Left ventricle myocardium inferior (tissue), 1 donor: ENCODE measurements at places on chromosomes 3 and 15.

DNA sequence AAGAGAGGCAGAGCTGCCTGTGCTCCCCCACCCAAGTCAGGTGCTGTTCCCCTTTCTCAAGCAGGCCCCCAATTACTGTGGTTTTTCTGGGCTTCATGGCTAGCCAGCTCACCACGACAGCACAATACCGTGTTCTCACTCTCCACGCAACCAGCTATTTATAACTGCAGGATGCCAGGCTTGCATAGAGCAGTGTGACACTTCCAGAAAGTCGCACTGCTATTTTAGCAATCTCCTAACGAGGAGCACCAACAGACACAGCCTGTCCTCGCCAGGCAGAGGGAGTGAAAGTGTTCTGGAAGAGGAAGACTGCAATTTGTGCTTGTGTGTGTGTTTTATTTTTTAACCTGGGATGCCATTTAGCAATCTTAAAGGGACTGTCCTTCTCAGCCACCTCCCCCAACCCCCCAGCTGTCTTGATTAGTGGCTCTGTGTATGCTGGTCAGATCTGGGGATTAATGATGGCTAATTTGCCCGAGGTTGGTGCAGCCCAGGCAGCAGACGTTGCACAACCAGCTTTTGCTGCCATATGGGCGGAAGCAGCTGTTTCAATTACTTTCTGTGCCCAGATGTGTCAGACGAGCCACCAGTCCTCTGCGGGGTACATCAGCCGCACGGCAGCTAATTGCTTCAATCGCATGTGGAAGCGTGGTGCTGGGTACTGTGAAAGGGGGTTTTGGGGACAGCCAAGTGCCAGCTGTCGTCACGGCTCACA, 268.0 kb upstream of the ARRDC4 start:
- peak overlapping the region; percentile 78 for H3K27ac ChIP-seq
- H3K4me3 ChIP-seq = peak overlapping the region; percentile 37
- H3K4me1 ChIP-seq = peaks cover 18% of the 10 kb centered on the region
- no peak for DNase-seq
- no peaks in the 10 kb centered on the region for H3K36me3 ChIP-seq

- H3K36me3 ChIP-seq = no peaks in the 10 kb centered on the region
- no peaks in the 10 kb centered on the region for H3K4me1 ChIP-seq
- H3K27me3 ChIP-seq = peaks cover 36% of the 10 kb centered on the region
- H3K4me3 ChIP-seq = no peak overlapping the region
- H3K27ac ChIP-seq = no peak overlapping the region
Observed at GRCh38 chr15:33440900-33441299, 130.1 kb downstream of the RYR3 start.

DNA sequence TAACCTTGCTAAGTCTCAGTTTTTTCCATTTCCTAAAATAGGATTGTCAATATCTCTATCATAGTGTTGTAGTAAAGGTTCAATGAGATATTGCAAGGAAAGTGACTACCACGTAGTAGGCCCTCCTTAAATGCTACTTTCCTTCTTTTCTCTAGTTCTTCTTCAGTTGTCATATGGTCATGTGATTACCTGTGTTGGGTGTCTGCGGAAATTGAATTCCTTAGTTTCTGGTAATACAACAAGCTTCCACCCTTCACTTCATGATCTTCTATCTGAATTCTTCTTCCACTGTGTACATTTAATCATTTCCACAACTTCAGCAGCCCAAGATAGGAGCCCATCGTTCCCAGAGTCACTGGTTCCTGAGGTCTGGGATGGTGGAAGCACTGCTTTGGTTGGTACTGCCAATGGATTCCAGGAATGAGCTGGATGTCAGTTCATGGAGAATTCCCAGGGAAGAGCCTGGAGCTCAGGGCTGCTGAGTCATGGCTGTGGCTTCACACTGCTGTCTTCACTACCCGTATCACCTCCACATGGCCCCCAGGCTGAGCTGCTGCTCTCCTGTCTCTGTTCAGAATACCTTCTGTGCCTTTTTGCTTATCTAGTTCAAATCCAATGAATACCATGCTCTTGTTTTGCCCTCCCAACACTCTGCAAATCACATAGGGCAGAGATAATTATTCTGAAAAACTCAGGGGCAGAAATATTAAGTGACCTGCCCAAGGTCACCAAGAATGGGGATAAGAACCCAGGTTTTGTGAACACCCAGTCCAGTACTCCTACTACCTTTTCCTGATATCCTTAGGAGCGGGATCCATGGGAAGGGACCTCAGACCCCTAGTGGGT, 98.6 kb downstream of the RPL39L start:
- peaks cover 20% of the 10 kb centered on the region for H3K36me3 ChIP-seq
- no peak for DNase-seq
- H3K4me3 ChIP-seq = no peak overlapping the region
- no peak overlapping the region for H3K27ac ChIP-seq

- no peak overlapping the region for H3K4me3 ChIP-seq
- H3K36me3 ChIP-seq = no peaks in the 10 kb centered on the region
- H3K27me3 ChIP-seq = no peaks in the 10 kb centered on the region
- no peak overlapping the region for H3K27ac ChIP-seq
- peaks cover 43% of the 10 kb centered on the region for H3K4me1 ChIP-seq
- no peak for DNase-seq
Observed at GRCh38 chr3:62175161-62175560, 198.2 kb downstream of the FEZF2 start.

- no peaks in the 10 kb centered on the region for H3K4me1 ChIP-seq
- H3K4me3 ChIP-seq = no peak overlapping the region
- peaks cover 97% of the 10 kb centered on the region for H3K36me3 ChIP-seq
- DNase-seq = no peak
- H3K27ac ChIP-seq = no peak overlapping the region
Observed at GRCh38 chr3:52742418-52743041, 28.2 kb downstream of the NEK4 start.

DNA sequence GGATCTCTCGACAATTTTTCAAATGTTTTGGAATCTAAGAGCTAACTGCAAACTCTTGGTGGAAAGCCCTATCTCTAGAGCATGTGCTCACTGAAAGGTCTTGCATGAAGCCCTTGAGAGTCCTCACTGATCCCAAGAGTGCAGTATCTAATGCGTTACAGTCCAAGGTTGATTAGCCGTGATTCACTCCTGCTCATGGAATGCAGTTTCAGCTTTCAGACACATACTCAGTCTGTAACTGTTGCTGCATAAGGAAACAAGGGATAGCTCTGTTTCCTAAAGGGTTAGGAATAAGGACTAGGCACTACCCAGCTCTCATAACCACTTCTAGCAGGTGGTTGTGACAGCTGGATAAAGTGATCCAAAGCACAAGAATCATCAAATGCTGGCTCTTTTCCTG, 687.4 kb upstream of the CFAP20DC start:
- H3K4me3 ChIP-seq = no peak overlapping the region
- H3K27me3 ChIP-seq = no peaks in the 10 kb centered on the region
- peaks cover 7% of the 10 kb centered on the region for H3K4me1 ChIP-seq
- no peak for DNase-seq
- H3K27ac ChIP-seq = no peak overlapping the region

GRCh38 chr3:152280539-152280938, 11.8 kb downstream of the MBNL1 start:
- peaks cover 100% of the 10 kb centered on the region for H3K4me1 ChIP-seq
- H3K27ac ChIP-seq = peak overlapping the region; percentile 99
- H3K4me3 ChIP-seq = peak overlapping the region; percentile 47

DNA sequence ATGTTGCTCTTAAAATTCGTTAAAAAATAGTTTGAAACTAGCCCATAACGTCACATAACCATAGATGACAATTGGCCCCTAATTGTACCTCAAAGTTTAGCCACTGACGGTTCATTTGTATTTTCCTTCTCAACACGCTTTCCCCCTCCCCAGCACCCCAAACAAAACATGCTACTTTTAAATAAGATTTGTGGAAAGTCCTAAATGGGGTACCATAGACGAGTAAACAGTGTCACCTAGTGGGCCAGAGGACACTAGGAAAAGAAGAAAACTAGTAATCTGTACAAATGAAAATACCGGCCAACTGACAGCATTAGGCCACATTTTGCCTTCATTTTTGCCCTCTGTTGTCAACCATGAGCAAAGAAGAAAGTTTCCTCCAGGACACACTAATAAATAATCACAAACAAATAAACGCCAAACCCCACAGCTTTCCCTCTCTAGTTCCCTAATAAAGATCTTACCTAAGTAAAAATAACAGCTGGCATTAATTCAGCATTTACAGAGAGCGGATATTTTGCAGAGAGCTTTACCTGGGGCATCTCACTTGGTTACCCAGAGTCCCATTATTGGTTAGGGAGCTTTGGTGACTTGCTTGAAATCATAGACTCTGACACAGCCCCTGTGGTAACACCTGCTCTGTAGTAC, 175.1 kb upstream of the ATP11B start:
- DNase-seq = no peak
- peaks cover 5% of the 10 kb centered on the region for H3K27me3 ChIP-seq
- no peaks in the 10 kb centered on the region for H3K4me1 ChIP-seq
- no peak overlapping the region for H3K4me3 ChIP-seq
- no peak overlapping the region for H3K27ac ChIP-seq

DNA sequence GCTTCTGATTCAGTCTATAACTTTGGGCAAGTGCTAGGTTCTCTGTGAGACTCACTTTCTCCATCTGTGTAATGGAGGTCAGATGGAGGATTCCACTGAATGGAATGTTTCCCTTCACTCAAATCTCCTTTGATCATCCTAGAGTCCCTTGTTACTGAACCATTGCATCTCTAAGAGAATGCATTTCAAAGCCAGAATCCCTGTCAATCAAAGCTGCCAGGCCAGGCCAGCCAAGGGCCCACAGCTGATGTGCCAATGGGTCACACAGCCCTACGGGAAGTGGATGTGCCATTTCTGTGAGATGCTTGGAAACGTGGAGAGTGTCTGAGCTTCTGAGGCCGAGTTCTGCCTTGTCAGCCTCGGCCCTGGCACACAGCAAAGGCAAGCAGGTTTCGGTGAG, 32.4 kb downstream of the SCN5A start:
- peaks cover 12% of the 10 kb centered on the region for H3K36me3 ChIP-seq
- H3K27ac ChIP-seq = peak overlapping the region; percentile 92
- H3K27me3 ChIP-seq = no peaks in the 10 kb centered on the region
- H3K4me1 ChIP-seq = peaks cover 60% of the 10 kb centered on the region

GRCh38 chr3:139994891-139995290, 59.9 kb downstream of the CLSTN2 start:
- H3K36me3 ChIP-seq = no peaks in the 10 kb centered on the region
- no peaks in the 10 kb centered on the region for H3K4me1 ChIP-seq
- H3K27me3 ChIP-seq = no peaks in the 10 kb centered on the region
- no peak for DNase-seq

DNA sequence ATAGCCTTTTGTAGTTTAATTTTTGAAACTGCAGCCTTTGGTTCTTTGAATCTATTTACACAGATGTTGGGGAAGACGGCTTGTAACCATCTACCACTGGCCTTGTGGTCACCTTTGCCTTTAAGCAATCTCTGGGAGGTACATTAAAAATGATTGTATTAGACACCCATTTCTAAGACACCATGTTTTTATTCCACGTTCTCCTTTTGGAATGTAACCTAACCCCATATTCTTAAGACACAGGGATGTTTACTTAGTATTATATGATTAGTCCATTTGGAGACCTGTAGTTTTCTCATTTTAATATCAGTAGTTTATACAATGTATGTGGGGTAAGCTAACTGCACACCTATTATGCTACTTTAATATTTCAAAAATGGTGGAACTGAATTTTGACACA, 175.1 kb upstream of the PLSCR5 start:
- no peaks in the 10 kb centered on the region for H3K36me3 ChIP-seq
- no peaks in the 10 kb centered on the region for H3K27me3 ChIP-seq
- H3K4me3 ChIP-seq = no peak overlapping the region
- H3K27ac ChIP-seq = no peak overlapping the region
- H3K4me1 ChIP-seq = no peaks in the 10 kb centered on the region

DNA sequence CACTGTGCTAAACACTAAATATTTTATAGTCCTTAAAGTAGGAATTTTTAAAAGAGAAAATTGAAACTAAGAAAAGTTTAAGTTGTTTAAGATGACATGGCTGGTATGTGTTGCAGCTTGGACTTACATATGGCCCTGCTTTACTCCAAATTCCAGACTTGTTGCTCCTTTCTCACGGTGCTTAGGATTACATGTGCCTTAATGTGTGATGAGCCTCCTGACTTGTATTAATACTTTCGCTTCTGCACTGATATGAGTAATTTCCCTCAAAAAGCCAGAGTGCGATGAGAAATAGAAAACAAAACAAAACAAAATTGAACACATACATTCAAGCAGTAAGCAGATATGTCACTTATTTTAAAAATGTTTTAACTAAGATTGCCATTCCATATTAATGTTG, 250.2 kb downstream of the VGLL3 start:
- H3K27ac ChIP-seq = no peak overlapping the region
- H3K4me1 ChIP-seq = no peaks in the 10 kb centered on the region
- H3K27me3 ChIP-seq = no peaks in the 10 kb centered on the region
- no peak for DNase-seq

DNA sequence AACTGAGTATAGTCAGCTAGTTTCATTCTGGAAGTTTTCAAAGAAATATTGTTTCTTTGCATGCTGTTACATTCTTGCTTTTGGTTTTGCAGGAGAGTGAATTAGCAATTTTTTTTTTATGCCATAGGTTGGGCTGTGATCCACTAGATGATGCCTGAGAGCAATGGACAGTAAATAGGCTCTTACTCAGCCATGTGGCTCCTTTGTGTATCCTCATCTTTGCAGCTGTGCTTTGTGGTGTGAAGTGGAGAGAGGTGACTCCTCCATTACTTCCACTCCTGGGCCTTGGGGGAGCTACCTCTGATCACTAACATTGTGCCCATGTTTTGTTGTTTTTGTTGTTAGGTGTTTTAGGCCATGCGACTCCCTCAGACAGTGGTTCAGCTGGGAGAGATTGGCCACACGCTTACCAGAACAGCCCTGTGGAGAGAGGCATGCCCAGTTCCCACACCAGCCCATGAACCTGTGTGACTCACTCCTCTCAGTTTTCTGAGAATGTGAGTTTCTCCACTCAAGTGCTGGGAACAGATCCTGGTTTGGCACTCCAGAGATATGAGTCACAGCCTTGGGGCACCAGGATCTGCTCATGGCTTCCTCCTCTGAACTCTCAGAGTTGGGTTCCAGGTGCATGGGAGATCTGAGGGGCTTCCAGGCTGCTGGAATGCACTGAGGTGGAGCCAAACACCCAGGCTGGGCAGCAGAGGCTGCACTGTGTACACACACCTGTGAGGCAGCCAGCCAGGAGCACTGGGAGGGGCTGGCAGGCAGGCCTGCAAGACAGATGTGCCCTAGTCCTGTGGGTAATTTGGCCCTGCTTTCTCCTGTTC, 785.3 kb downstream of the ROBO2 start:
- H3K4me3 ChIP-seq = no peak overlapping the region
- no peak for DNase-seq
- no peaks in the 10 kb centered on the region for H3K27me3 ChIP-seq
- H3K4me1 ChIP-seq = no peaks in the 10 kb centered on the region
- no peak overlapping the region for H3K27ac ChIP-seq
- H3K36me3 ChIP-seq = no peaks in the 10 kb centered on the region

DNA sequence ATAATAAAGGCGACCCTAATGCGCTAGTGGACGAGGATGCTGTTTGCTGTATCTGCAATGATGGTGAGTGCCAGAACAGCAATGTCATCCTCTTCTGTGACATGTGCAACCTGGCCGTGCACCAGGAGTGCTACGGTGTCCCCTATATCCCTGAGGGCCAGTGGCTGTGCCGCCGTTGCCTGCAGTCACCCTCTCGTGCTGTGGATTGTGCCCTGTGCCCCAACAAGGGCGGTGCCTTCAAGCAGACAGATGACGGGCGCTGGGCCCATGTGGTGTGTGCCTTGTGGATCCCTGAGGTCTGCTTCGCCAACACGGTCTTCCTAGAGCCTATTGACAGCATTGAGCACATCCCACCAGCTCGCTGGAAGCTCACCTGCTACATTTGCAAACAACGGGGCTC, 7.6 kb downstream of the BRPF1 start:
- H3K27me3 ChIP-seq = no peaks in the 10 kb centered on the region
- no peak overlapping the region for H3K27ac ChIP-seq
- DNase-seq = no peak
- peaks cover 100% of the 10 kb centered on the region for H3K36me3 ChIP-seq
- H3K4me3 ChIP-seq = no peak overlapping the region
